Lung (tissue), 17 donors: ENCODE measurements at places on chromosomes 2 and 18. TPM values are rescaled to one million over a fixed set of nuclear protein-coding genes. Genes with fewer than 3 reads are reported as not detected.

ANKRD30BL gene
- not detected for polyA plus RNA-seq

TUBA3E gene
- not detected for polyA plus RNA-seq

CD207 gene
- 1.8 TPM for polyA plus RNA-seq

KATNAL2 gene
- 1.5 TPM for polyA plus RNA-seq

DNA sequence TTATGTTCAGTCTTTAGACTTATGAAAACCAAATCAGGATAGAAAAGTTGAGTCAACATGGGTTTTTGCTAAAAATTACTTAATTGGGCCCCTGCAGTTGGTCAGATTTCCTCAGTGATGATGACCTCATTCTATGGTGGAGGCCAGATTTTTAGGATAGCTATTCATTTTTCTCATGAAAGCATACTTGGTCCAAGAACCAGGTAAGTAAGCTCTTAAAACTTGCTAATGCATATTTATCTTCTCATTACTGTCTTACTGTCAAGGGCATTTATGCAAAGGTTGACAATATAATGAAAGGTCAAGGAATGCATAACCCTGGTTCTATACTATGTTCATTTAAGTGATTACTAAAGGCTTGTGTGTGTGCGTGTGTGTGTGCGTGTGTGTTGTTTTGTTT, 650.6 kb downstream of the SATB2 start:
- DNase-seq: no peak

- DNase-seq: peak; percentile 9
These were observed 433.0 kb upstream of the REG3G start for GRCh38 chr2:78592491-78592890.

DNA sequence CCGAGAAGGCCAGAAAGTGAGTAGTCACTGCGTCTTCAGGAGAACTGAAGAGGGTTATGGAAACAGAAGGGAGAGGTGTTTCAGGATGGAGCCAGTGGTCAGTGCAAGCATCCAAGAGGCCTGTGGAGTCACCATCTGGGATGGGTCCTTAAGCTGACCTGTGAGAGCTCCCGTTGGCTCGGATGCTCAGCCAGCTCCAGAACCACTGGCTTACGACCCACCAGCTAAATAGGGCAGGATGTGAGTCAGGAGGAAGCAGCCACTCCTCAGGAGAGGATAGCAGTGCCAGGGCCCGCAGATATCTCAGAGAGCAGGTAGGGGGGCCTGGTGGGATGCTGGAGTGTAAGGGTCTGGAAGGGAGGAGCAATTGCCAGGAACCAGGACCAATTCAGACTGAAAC, 63.1 kb upstream of the B3GNT7 start:
- no peak for DNase-seq

- DNase-seq: no peak
These were observed 189.4 kb upstream of the CWC22 start for GRCh38 chr2:180196419-180196977.

DNA sequence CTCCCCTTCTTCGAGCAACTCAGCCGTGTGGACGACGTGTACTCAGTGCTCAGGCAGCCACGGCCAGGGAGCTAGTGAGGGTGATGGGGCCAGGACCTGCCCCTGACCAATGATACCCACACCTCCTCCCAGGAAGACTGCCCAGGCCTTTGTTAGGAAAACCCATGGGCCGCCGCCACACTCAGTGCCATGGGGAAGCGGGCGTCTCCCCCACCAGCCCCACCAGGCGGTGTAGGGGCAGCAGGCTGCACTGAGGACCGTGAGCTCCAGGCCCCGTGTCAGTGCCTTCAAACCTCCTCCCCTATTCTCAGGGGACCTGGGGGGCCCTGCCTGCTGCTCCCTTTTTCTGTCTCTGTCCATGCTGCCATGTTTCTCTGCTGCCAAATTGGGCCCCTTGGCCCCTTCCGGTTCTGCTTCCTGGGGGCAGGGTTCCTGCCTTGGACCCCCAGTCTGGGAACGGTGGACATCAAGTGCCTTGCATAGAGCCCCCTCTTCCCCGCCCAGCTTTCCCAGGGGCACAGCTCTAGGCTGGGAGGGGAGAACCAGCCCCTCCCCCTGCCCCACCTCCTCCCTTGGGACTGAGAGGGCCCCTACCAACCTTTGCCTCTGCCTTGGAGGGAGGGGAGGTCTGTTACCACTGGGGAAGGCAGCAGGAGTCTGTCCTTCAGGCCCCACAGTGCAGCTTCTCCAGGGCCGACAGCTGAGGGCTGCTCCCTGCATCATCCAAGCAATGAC, 4.8 kb downstream of the CTDSP1 start:
- no peak for DNase-seq

GRCh38 chr18:7918701-7919100, 351.6 kb downstream of the PTPRM start:
- DNase-seq: no peak

DNA sequence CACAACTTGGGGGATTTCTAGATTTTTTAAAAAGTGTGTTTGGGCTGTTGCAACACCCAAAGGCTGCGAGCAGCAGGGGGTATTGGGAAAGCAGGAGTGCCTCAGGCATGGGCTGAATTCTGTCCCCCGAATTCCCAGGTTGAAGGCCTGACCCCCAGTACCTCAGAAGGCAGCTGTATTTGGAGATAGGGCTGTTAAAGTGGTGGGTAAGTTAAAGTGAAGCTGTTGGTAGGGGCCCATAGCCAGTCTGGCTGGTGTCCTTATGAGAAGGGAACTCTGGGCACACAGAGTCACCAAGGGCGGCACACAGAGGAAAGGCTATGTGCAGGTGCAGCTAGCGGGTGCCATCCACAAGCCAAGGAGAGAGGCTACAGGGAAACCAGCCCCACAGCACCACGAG, 717.4 kb downstream of the GALR1 start:
- DNase-seq: no peak

DNA sequence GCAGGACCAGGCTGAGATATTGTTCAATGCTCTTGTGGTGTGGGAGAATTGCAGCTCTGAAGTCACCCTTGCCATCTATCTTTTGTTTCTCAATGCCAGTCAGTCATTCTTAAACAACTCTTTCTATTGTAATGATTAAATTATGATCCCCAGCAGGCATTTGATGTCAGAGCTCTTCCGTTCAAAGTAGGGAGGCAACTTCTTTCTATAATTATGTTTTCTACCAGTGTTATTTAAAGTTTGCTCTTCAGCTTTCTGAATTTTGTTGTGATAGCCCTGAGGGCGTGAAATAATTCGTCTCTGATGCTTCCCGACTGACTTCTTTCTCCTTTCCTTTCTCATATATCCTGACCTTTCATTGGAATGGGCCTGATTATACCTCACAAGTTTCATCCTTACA, 161.4 kb upstream of the KLHL14 start:
- DNase-seq: no peak

GRCh38 chr2:145771525-145771924, 1251.6 kb upstream of the ZEB2 start:
- DNase-seq: no peak

DNA sequence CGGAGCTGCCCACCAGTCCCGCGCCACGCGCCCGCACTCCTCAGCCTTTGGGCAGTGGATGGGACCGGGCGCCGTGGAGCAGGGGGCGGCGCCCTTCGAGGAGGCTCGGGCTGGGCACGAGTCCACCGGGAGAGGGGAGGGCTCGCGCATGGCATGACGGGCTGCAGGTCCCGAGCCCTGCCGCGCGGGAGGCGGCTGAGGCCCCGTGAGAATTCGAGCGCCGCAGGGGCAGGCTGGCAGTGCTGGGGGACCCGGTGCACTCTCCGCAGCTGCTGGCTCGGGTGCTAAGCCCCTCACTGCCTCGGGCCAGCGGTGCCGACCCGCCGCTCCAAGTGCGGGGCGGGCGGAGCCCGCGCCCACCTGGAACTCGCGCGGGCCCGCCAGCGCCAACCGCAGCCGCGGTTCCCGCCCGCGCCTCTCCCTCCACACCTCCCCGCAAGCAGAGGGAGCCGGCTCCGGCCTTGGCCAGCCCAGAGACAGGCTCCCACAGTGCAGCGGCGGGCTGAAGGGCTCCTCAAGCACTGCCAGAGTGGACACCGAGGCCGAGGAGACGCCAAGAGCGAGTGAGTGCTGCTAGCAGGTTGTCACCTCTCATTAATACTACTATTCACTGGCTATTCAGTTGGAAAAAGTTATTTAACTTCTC, 3.6 kb upstream of the TTC21B start:
- DNase-seq: no peak

- DNase-seq: peak; percentile 62
These were observed 1.8 kb downstream of the REL start for GRCh38 chr2:60882971-60883753.

DNA sequence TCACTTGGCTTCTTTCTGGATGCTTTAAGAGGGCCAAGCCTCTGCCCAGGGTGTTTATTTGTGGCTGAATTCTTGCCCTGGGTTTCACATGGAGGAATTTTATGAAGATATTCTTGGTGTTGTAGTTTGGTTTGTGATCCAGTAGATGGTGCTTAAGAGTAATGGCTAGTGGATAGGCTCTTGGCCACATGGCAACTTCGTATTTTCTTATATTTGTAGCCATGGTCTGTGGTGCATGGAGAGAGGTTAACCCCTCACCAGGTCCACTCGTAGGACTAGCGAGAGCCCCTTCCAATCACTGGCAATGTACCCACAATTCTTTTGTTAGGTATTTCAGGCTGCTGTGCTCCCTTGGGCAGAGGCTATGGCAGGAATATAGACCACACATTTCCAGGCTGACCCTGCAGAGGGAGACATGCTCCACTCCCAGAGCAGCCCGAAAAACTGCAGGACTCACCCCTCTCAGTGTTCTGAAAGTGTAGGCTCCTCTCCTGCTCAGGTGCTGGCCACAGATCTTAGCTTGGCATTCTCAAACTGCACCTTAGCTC, 582.1 kb upstream of the SETBP1 start:
- no peak for DNase-seq

GRCh38 chr2:19868701-19869580, 32.8 kb downstream of the TTC32 start:
- peak; percentile 78 for DNase-seq

GRCh38 chr2:184554736-184555135, 43.6 kb upstream of the ZNF804A start:
- no peak for DNase-seq

DNA sequence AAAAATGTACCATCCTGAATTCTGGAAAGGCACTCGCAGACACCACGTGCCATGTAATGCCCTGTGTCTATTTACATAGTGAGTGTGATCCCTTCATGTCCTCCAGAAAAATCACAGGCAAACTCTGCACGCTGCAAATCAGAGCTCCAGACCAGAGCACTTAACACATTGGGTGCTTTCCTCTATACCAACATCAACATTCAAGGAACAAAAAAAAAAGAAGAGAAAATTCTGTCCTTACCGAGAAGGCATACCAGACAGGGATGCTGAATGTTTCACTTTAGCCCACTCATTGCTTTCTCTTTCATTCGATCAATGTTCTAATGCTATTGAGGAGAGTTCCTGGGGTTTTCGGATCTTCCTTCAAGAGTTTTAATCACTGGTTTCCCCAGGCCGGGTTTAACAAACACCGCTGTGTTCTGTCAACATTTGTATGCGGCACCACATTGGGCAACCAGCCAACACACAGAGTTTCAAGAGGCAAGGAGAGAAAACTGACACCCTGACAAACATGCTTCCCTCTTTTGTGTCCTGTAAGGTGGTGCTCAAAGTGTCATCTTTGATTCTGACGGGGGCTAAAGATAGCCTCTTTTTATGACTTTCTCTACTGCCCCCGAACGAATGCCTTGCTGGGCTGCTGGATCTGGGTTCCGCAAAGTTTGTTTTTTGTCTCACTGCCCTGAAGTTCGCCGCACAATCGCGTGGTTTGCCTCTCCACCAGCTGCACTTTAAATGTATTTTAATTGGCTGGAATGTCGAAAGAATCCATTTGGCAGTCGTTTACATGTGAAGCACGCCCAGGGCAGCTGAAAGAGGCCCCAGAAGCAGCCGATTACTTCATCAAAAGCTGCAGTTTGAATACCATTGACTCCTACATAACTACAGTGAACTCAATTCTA, 106.4 kb upstream of the NCKAP5 start:
- DNase-seq: peak; percentile 98

DNA sequence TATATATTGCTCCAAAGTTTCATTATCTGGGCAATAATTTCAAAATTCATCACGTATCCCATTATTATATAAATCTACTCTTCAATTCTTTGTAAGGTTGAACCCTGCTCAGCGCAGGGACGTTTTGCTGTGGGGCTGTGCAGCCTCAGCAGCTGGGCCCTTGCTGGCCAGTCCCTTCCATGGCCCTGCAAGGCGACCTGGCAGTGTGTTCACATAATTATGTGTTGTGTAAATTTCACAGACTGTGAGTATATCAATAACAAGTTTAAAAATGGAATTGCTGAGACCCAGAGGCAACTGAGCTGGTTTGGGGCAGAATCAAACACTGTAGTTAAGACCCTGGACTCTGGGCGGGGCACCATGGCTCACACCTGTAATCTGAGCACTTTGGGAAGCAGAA, 16.1 kb upstream of the MAL start:
- peak; percentile 78 for DNase-seq

DNA sequence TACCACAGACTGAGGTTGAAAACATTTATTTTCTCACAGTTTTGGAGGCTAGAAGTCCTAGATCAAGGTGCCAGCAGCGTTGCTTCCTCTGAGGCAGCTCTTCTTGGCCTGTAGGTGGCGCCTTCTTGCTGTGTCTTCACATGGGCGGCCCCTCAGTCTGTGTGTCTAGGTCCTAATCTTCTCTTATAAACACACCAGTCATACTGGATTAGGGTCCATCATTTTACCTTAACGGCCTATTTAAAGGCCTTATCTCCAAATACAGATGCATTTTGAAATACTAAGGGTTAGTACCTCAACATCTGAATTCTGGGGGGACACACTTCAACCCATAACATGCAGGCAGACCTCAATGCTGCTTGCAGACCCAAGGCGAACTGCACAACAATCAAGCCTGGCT, 4.4 kb upstream of the RMC1 start:
- DNase-seq: peak; percentile 54

DNA sequence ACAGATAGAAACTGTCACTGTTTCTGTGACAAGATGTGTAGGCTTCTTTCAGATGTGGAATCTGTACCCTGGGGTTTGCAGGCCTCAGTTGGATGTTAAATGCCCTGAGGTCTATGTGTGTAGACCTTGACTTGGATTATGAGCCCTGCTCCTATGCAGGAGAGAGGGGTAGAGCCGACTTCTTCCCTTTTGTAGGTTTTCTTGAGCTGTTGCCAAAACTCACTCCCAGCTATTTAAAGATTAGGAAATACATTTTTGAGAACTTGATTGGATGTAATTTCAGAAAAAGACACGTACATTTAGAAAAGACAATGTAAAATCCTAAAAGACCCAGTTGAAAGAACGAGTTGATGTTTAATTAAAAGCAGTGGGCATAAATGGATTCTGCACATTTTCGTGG, 374.8 kb downstream of the SLC4A3 start:
- DNase-seq: no peak

GRCh38 chr2:217853301-217853881, 149.4 kb downstream of the TNS1 start:
- peak; percentile 37 for DNase-seq

GRCh38 chr18:59068276-59069071, 71.2 kb upstream of the SEC11C start:
- no peak for DNase-seq

- DNase-seq: no peak
These were observed 66.3 kb downstream of the FAM168B start for GRCh38 chr2:131026919-131027318.
